ENCODE measurements at places on chromosomes 5 and 9.

DNA sequence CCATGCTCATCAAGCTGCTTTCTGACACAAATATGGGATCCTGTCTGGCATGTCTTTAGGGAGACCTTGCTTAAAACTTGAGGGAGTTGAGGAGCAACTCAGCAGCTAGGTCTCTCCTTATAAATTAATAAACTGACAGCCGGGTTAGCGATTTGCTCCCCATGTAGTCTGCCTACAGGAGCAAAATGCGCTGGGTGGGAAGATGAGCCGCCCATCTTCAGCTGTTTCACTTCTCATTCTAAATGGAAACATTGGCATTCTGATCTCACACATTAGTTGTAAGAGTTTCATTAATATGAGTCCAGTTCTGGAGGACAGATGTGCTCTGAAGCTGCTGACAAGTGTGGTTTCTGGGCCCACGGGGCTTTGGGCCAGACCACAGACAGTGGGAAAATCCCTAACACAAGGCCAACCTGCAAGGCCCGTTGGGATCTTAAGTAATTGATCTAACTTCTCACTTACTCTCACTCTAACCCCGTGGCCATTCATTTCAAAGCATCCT lies 197.0 kb downstream of the MCTP1 start:
- peak; percentile 20 for DNase-seq

GRCh38 chr5:139638090-139638735 lies 9.9 kb upstream of the CXXC5 start:
- peak; percentile 94 for DNase-seq

DNA sequence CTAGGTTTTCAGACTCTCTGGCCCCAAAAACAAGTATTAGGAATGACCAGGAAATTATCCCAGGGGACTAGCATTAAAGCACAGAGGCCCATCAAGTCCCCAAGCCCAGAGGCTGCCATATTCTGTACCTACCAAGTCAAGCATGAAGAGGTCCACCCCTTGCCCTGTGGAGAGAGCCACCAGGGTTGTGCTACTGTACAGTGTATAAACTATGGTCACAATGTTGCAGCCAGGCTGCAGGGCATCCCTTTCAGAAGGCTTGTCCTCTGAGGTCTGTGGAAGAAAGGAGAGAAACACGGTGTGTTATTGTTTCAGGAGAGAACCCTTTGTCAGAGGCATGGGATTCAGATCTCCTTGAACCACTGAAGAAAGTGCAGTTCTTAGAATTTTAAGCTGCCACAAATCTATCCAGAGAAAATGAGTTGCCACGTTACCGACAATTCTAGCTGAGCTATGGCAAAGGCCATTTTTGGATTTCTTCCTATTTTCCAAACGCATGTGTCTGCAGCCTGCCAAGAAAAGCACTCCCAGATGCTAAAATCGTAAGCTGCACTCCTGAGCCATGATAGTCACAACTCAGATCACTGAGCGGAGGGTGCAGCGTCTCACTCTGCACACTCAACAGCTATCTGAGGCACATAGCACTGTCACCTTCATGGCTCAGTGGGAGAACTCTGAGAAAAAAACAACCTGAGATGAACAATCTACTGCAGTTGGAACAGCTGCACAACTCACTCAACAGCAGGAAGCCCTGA lies 45.5 kb upstream of the SPATA31E1 start:
- no peak for DNase-seq

DNA sequence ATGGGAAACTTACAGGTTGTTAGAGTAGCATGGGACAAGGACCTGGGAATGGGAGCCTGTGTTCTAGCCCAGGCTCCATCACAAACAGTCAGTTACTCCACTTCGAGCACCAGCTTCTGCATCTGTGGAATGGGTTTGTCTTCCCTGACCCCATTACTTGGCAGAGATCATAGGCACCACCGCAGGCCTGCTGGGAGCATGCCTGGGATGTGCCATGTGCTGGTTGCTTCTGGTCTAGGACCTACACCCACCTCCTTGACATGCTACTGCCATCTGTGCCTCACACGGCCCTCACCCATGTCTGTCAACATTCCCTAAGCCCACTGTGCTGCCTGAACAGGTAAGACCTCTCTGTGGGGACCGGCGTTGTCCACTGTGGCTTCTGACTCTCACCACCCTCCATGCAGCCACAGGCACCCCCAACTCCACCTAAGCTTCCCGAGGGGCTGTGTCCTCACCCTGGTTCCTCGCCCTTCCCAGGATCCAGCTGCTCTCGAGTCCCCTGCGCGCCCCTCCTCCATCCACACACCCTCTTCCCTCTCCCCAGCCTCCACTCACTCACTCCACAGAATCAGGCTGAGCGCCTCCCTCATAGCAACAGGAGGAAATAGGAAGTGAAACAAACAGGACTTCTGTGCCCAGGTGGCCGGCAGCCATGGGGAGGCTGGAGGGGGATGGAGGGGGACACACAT lies 85.9 kb upstream of the FAM120A start:
- no peak for DNase-seq

DNA sequence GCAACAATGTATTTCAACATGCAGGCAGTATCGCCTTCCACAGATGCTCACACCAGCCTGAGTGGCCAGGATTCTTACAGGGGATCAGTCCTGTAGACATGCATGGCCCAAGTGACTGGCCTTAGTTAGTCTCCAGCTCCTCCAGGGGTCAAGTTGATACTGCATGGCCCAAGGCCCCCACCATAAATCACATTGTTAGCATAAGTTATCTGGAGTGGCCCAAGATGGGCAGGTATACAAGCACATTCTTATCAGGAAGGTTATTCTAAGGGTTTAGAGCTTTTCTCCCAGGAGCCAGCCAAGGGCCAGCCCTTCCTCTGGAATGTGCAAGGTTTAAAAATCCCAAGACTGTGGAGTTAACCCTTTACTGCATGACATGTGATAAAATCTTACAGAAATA lies 230.9 kb upstream of the NFIL3 start:
- DNase-seq = no peak

- DNase-seq = peak; percentile 68
Measured at GRCh38 chr5:83306572-83307241, 164.8 kb upstream of the VCAN start.

DNA sequence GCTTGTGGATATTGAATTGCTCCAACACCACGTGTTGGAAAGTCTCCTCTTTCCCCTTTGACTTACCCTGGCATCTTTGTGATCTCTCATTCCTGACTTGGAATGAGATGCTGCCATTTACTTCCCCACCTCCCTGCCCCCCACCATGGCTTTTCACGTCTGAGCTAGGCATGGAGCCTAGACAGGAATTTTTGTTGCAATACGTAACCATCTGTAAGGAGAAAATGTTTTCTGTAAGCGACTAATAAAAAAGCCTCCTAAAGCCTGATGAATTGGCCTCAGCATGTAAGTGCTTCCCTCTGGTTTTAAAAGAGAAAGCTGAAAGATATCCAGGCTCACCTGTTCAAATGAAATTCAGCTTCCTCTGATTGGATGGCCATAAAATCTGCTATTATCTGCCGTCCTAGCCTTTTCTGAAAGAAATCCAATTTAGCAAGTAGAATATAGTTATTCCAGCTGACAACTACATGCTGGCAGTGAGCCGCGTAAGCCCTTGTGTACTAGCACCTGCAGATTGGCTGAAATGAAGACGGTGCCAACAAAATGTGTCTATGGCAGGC lies 200.1 kb downstream of the NSG2 start:
- DNase-seq = no peak

DNA sequence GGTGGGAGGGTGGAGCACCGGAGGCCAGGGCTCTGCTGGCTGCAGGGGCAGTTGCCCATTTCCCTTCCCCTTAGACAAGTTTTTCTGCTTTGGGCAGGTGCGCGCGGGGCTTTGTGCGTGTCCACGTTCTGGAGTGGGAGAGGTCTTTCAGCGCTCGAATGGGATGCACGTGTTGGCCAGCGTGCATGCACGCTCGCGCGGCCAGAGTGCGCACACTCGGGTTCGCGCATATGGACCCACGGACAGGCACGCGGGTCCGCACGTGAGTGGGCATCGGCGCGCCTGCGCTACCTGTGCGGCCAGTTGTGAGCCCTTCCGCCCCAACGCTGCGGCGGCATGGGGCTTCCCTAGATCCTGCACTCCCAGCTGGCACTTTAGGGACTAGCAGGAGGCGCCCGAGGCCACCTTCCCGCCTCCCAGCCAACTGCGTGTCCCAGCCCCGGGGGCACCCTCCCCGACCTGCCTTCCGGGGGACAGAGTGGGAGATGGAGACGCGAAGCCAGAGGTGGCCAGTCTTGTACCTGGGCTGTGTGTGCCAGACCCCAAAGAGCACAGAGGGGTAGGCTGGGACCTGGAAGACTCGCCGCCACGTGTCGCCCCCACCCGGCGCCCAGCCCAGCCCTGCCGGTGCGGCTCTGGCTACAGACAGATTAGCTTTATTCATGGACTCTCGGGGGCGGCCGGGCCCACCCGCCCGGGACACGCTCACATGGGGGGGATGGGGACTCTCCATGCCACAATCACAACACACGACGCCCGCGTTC lies 9.8 kb upstream of the GPRIN1 start:
- no peak for DNase-seq
